ENCODE measurements at places on chromosomes 11 and 22. TPM values are rescaled to one million over a fixed set of nuclear protein-coding genes. Genes with fewer than 3 reads are reported as not detected.

DNA sequence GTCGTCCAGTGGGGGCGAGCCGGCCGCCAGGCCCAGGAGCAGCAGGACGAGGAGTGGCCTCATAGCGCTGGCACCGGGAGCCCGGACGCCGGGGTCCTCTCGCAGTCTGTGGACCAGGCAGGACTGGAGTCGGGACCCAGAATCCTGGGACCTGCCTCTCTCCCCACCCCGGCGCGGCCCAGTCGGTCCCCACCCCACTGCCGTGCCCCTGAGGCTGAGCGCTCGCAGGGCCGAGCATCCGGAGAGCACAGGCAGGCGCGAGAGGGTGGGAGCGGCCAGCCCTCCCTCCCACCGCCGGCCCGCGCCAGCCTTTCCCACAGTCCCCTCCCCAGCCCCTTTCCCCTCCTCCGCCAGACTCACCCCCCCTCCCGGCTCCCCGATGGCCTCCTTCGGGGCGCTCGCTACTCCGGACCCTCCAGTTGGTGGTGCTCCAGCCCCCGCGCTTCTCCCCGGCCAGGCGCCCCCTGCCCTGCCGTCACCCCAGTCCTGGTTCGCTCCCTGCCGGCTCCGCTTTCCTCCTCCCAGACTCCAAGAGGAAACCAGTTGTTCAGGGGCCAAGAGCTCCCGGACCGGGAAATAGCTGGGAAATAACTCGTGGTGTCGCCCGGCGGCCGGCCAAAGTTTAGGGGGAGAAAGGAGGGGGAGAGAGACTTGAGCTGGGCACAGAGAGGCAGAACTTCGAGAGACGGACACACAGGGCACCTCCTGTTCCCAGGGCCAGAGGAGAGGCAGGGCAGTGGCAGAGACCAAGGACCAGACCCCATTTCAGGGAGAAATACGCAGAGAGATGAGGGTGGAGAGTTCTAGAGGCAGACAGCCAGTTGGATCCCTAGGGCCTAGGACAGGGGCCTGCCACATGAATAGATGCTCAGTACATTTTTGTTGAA, at the start of gene C1QTNF5:
Gene C1QTNF5, minus strand, starts transcription at position 549 of the 887 bp plus-strand sequence. Its CDS starts 486 bp downstream, at position 63.
- peaks cover 50% of the 10 kb centered on the region for H3K27me3 ChIP-seq
- peaks cover 8% of the 10 kb centered on the region for H3K4me1 ChIP-seq
- H3K36me3 ChIP-seq, result peaks cover 19% of the 10 kb centered on the region

- no peaks in the 10 kb centered on the region for H3K27me3 ChIP-seq
- no peak overlapping the region for H3K27ac ChIP-seq
- H3K4me1 ChIP-seq, result peaks cover 10% of the 10 kb centered on the region
- DNase-seq, result no peak
- no peak overlapping the region for H3K4me3 ChIP-seq
- H3K36me3 ChIP-seq, result peaks cover 15% of the 10 kb centered on the region
Measured at GRCh38 chr11:1297011-1297575, 12.3 kb downstream of the TOLLIP start.

DNA sequence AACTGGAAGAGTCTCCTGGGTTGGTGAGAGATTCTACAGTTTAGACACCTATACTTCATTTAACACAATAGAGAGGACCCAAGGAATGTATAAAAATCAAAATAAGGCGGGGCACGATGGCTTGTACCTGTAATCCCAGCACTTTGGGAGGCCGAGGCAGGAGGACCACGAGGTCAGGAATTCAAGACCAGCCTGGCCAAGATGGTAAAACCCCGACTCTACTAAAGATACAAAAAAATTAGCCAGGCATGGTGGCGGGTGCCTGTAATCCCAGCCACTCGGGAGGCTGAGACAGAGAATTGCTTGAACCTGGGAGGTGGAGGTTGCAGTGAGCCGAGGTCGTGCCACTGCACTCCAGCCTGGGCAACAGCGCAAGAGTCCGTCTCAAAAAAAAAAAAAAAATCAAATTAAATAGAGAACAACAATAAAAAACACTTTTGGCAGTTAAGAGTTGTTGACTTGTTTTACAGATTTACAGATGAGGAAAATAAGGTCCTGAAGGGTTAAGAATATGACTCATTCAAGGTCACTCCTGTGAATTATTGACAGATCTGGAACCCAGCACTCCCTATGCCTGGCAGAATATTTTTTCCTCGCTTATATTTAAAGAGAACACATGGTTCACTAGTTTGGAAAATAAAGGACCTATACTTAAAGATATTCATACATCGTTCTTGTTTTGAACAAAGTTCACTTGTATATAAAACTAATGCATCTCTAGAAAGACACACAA, 5.2 kb downstream of the LGR4 start:
- peak overlapping the region; percentile 96 for H3K27ac ChIP-seq
- peaks cover 43% of the 10 kb centered on the region for H3K4me1 ChIP-seq
- H3K4me3 ChIP-seq, result peak overlapping the region; percentile 88
- H3K27me3 ChIP-seq, result no peaks in the 10 kb centered on the region

DNA sequence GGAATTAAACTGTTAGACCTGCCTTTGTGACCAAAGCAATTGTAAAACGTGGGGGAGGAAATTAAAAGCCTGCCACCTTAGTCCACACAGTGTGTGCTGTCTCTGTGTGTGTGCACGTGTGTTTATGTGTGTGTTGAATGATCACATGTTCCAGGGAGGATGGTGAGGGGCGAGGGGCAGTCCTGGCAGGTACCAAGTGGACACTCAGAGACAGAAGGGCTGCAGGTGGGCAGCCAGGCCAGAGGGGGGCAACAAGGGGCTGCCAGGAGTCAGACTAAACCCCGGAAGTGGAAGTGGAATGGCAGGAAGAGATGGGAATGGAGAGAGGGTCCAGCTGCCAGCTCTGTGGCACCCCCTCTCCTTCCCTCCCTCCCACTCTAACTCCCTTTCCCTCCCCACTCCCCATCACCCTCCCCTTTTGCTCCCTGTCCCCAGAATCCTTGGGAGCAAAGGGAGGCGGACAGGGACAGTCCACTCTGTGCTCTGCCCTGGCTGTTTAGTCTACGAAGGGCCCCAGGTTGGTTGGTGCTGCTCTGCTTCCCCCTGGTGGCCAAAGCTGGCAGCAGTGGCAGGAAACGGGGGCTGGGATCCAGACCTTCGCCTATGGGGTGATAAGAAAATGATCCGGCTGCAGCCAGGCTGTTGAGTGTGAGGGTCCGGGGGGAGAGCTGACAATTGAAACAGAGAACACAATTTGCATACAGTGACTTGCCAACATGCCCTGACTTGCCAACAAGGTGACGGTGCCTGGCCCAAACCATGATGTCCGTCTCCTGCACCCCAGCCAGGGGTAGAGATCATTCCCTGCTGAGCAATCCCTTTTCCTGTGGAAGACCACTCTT, 24.4 kb downstream of the P2RY2 start:
- DNase-seq, result peak; percentile 86
- H3K27me3 ChIP-seq, result peaks cover 30% of the 10 kb centered on the region
- H3K27ac ChIP-seq, result peak overlapping the region; percentile 14

GRCh38 chr11:84825106-84825660, 802.0 kb downstream of the DLG2 start:
- no peak overlapping the region for H3K27ac ChIP-seq
- no peak overlapping the region for H3K4me3 ChIP-seq
- DNase-seq, result no peak
- peaks cover 12% of the 10 kb centered on the region for H3K27me3 ChIP-seq

DNA sequence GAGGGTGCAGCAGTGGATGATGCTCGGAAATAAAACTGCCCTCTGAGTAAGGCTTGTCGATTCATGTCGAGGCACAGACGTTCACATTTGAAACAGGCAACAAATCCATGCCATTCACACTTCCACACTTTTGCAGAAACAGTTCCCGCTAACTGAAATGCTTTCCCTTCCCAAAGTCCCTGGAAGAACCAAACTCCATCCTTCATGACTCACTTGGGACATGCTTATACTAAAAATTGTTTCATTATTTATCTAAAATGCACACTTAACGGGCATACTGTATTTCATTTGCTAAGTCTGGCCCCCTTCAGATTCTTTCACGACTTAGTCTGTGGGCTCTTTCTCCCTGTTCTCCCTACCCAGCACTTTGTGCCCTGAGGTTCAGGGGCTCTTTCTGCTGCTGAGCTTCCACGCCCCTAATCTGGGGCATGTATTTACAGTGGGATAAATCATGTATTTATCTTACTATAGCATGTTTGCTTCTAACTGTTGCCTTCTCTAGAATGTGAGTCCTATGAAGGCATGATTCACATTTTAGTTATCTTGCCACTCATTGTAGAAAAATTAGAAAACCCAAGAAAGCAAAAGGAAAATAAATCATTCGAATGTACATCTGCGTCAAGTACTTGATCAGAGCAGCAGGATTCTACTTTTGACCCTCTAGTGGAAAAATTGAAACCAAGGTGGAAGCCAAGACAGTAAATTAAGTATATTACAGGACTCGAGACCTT, 12.5 kb downstream of the SCGB1A1 start:
- H3K4me1 ChIP-seq, result peaks cover 50% of the 10 kb centered on the region
- H3K36me3 ChIP-seq, result peaks cover 23% of the 10 kb centered on the region
- H3K27ac ChIP-seq, result peak overlapping the region; percentile 37
- H3K4me3 ChIP-seq, result no peak overlapping the region

DNA sequence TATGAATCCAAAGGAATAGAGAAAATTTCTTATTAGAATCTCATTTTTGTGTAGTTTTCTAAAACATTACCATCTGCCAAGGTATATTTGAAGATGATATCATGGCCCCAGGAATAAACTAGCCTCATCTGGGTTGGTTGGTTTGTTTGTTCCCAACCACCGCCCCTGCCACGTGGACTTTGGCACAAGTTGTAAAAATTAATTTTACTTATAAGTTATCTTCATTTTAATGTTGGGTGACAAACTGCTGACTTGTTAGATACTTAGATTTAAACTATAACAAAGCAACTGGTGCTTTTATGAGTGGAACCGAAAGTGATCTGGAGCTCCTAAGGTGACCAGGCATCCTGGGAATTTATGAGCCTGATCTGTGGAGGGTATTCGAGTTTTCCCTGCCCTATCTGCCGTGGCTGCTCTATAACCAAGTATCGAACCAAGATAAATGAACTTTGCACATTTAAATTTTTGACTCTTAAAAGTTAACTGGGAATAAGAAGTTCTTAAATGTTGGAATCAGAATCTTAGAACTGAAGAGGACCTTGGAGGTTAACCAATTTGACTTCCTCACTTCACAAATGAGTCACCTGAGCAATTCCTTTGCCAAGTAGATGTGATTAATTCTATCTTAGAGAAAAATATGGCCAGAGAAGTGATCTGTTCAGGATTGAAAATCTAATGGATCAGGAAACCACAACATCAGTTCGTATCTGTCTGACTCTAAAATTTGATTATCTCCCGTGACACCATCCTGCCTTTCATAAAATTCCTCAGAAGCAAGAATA, 129.1 kb upstream of the ARHGAP42 start:
- H3K4me1 ChIP-seq, result peaks cover 28% of the 10 kb centered on the region
- DNase-seq, result no peak
- no peaks in the 10 kb centered on the region for H3K27me3 ChIP-seq

DNA sequence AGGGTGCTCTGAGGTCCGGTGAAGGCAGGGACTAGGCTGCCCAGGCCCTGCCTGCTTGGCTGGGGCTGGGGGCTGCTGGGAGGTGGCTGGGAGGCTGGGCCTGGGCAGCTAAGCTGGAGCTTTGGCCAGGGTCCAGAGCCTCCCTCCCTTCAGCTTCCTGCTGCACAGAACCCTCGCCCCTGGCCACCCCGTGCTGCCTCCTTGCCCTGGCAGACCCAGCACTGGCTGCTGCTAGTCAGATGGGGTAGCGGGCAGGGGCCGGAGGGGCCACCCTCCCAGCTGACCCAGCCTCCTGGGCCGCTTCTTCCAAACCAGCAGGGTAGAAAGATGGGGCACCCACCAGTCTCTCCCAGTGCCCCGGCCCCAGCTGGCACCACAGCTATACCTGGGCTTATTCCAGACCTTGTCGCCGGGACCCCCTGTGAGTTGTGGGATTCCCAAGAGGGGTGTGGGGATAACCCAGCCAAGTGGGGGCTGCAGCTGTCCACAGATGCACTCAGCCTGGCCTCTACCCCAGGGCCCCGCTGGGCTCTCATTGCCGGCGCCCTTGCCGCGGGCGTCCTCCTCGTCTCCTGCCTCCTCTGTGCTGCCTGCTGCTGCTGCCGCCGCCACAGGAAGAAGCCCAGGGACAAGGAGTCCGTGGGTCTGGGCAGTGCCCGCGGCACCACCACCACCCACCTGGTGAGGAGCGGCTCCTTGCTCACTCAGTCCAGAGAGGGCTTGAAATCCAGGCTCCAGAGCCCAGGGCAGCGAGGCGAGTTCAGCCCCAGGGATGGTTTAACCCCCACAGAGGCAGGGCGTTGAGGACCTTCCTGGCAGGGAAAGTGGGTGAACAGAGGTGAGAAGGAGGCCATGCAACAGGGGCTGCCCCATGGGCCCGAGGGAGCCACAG, at the start of gene SYT8:
Gene SYT8, plus strand, starts transcription at position 212 of the 892 bp plus-strand sequence. Its CDS starts 116 bp downstream, at position 328.
- H3K36me3 ChIP-seq, result peaks cover 29% of the 10 kb centered on the region
- H3K4me1 ChIP-seq, result peaks cover 40% of the 10 kb centered on the region
- peak within 1 kb of the TSS; percentile 91 for H3K27ac ChIP-seq
- H3K4me3 ChIP-seq, result peak within 1 kb of the TSS; percentile 52
- peak; percentile 47 for DNase-seq

DNA sequence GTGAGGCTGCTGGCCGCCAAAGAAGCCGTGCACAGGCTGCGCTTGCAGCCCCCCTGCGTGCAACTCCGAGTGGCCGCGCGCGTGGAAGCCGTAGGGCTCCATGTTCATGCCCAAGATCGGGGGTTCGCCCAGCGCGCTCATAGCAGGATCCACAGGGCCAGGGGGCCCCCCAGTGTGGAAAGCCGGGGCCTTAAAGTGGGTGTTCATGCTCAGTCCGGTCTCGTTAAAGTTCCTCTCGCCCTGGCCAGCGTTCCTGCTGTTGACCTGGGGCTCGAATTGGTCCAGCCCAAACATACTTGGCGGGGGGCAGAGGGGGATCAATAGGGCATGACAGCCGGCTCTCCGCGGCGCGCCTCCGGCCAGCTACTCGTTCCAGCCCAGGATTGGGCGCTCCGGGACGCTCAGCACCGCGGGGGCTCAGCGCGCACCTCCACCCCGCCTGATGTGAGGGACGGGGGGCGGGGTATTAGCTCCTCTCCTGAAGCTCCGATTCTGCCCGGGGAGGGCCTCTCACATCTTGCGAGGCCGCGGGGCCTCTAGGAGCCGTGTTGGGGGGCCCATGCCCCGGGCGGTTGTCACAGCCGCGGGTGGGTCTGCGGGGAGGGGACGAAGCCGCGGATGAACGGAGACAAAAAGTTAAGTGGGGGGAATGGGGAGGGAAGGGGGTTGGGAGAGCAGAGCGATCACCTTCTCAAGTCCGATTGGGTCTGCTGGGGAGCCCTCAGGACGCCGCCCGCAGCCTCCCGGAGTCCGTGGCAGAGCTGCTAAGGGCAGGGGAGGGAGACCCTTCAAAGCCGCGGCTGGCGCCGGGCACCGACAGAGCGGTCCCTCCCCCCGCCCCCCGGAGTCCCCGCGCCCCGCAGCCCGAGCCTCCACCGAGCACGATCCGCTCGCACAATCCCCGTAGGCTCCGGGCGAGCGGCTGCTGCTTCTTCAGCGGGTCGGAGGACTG, 1.0 kb downstream of the MN1 start:
- DNase-seq, result peak; percentile 9
- peak overlapping the region; percentile 82 for H3K4me3 ChIP-seq
- peaks cover 26% of the 10 kb centered on the region for H3K36me3 ChIP-seq
- H3K4me1 ChIP-seq, result peaks cover 18% of the 10 kb centered on the region

- H3K4me1 ChIP-seq, result no peaks in the 10 kb centered on the region
- H3K27me3 ChIP-seq, result no peaks in the 10 kb centered on the region
- no peak for DNase-seq
- no peak overlapping the region for H3K27ac ChIP-seq
- no peaks in the 10 kb centered on the region for H3K36me3 ChIP-seq
Measured at GRCh38 chr11:29184939-29185890, 831.6 kb downstream of the KCNA4 start.

- peaks cover 12% of the 10 kb centered on the region for H3K27me3 ChIP-seq
- no peak for DNase-seq
- no peaks in the 10 kb centered on the region for H3K4me1 ChIP-seq
- H3K27ac ChIP-seq, result no peak overlapping the region
- H3K4me3 ChIP-seq, result no peak overlapping the region
- H3K36me3 ChIP-seq, result no peaks in the 10 kb centered on the region
Measured at GRCh38 chr11:83649528-83649855, 363.3 kb upstream of the CCDC90B start.

F2 gene
- total RNA-seq, result not detected

CATSPER1 gene
- total RNA-seq, result 2.6 TPM

MMP3 gene
- total RNA-seq, result not detected

USH1C gene
- total RNA-seq, result 32.1 TPM

OR10D3 gene
- not detected for total RNA-seq
